ENCODE measurements at places on chromosomes 1 and 21.
A peak's percentile ranks its signal among the peaks of the same experiment; 100 is the strongest.

DNA sequence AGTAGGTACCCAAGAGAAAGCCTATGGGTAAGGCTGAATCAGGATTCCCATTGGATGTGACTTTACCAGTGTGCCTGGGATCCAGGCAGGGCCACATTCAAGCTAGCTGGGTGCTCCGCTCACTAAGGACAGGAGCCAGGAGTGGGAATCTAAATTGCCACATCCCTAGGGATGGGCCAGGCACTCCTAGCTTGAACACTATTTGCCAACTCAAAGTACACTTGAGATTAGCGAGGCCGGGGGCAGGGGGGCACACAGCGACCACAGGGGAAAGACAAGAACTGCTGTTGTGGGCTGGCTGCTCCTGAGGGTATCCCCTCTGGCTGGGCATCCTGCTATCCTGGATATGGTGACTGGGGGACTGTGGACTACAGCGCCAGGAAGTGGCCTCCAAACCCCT is 4.3 kb downstream of the SLC45A3 start:
- no peak for DNase-seq

DNA sequence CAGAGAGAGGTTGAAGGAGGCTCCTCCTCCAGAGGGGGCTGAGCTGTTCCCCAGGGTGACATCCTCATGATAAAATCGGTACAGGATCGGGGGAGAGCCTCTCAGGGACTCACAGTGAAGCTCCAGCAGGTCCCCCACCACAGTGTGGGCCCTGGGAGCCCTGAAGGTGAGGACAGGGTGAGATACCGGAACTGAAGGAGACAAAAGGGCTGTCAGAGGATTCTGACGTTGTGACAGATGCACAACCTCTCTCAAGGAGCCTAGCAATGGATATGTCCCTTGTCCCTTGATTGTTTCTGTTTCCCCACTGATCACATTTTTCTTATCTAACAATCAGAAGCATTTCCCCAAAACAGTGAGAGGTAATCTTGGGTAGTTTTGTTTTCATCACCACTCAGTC is 5.2 kb downstream of the FCRL3 start:
- no peak for DNase-seq

GRCh38 chr1:160260406-160261382 is 1.7 kb downstream of the DCAF8 start:
- DNase-seq: peak; percentile 42

GRCh38 chr1:167627865-167628641 is 2.0 kb upstream of the RCSD1 start:
- DNase-seq: peak; percentile 47

- no peak for DNase-seq
These were observed 6.3 kb upstream of the PRDM15 start for GRCh38 chr21:41885341-41886024.

DNA sequence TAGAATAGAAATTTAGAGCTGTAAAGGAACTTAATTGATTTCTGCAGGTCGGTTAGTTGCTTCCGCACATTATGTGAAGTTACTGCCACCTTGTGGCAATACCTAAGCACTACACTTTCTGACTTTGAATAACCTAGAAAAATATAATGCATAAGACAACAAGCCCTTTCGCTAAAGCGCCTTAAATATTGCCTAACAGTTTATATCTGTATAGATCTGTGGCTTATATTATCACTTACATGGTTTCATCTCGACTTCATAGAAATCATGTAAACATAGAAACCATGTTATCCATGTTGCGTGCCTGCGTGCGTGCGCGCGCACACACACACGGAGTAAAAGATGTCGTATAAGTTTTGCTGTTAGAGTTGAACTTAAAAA is 10.9 kb upstream of the IFI16 start:
- DNase-seq: peak; percentile 33

DNA sequence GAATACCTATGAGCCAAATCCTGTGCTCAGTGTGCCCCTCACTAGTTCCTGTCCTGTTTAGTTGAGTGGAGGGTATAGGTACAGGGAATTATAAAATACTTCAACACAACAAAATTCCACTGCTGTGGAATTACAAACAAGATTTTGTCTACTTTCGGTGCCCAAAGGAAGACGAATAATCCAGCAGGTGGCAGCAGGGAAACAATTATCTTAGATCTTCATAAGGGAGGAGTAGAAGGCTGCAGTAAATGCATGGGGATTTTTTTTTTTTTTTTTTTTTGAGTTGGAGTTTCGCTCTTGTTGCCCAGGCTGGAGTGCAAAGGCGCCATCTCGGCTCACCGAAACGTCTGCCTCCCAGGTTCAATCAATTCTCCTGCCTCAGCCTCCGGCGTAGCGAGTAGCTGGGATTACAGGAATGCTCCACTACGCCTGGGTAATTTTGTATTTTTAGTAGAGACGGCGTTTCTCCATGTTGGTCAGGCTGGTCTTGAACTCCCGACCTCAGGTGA is 2.0 kb upstream of the PIP5K1A start:
- peak; percentile 55 for DNase-seq

DNA sequence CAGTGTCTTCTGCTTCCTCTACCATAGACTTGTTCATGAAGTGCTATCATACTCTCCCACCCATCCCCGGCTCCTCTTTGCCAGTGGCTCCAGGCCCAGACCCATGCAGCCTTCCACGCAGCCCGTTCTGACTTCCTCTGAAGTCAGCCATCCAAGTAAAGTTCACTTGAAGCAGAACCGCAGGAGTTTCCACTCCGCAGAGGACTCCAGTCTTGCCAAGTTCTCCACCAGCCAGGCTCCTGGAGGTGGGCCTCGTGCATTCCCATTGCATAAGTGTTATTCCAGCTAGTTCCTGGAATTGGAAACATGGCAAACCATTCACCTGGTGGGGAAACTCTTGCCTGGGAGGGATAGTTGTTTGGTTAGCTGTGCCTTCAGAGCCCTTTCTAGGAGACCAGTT is 185.1 kb downstream of the PLPP3 start:
- DNase-seq: no peak

GRCh38 chr1:23497777-23498439 is 13.9 kb upstream of the ASAP3 start:
- no peak for DNase-seq

GRCh38 chr1:89781494-89782126 is 39.2 kb upstream of the LRRC8D start:
- DNase-seq: no peak

- no peak for DNase-seq
These were observed 9.8 kb downstream of the RGS18 start for GRCh38 chr1:192167911-192168700.

GRCh38 chr1:221878134-221878533 is 136.2 kb upstream of the DUSP10 start:
- DNase-seq: no peak

- no peak for DNase-seq
These were observed 12.1 kb downstream of the MCL1 start for GRCh38 chr1:150567341-150567716.

DNA sequence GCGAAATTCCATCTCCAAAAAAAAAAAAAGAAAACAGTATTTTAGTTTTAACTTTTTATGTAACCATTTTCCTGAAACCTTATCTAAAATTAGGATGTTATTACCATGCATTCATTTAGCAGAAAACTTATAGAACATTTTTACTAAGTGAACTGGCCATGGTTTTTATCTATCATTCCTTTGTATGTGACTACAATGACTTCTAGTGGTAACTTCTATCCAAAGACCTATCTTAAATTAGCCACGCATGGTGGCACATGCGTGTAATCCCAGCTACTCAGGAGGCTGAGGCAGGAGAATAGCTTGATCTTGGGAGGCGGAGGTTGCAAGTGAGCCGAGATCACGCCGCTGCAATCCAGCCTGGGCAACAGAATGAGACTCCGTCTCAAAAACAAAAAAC is 11.4 kb downstream of the GGPS1 start:
- no peak for DNase-seq

- no peak for DNase-seq
These were observed 9.3 kb downstream of the PABPC4 start for GRCh38 chr1:39567302-39567701.

- no peak for DNase-seq
These were observed 997 bp downstream of the PRKACB start for GRCh38 chr1:84145068-84145467.

GRCh38 chr1:234839663-234840062 is 229.7 kb upstream of the IRF2BP2 start:
- no peak for DNase-seq

DNA sequence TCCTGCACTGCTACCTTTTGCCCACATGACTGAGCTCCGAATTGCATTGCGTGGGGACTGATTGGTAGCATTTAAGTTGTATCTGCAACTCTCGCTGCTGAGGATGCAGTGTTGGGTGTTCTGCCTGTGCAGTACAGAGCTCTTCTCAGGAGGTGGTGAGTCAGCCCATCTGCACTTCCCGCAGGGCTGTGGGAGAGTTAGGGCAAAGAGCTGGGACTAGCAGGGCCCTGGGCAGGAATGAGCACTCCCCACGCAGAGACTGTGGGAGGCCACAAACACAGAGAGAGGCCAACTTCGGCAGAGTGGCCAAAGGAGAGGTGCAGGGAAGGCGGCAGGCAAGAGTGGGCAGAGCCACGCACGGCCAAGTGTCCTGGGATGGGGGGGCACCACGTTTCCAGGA is 244.7 kb downstream of the SIPA1L2 start:
- peak; percentile 75 for DNase-seq

DNA sequence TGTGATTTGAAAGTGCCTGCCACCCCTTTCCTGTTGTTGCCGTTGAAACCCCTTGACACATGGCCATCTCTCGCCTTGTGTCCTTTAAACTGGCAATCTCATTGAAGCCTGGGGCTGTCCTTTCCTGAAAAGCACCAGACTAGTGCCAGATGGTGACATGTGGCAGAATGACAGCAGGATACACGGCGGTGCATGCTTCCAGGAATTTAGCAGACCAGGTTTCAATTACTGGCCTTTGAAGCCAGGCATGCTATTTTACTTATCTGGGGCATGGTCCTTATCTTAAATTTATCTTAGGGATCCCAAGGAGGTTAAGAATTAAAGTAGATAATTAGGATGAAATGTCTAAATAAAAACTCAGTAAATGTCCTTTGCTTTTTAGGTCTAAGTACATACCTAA is 15.2 kb downstream of the PLPPR4 start:
- DNase-seq: no peak

GRCh38 chr21:41762753-41763152 is 4.1 kb downstream of the RIPK4 start:
- DNase-seq: no peak

DNA sequence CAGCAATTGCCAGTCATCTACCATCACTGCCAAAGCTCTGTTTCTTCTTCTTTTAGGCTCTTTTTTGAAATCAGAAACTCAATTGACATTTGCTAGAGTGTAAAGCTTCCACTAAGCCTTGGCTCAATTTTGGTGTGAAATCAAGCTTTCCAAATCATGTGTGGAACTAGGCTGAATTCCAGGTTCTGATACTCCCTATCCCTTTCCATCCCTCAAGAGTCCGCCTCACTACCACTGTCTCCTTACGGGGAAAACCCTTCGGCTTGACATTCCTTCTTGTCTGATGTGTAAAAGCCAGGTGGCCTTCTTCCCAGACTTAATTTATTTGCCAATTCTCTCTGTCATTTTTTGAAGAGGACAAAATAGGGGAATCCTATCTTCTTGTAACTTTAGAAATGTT is 47.2 kb upstream of the PRMT6 start:
- DNase-seq: no peak

GRCh38 chr1:96865731-96866685 is 144.4 kb downstream of the PTBP2 start:
- DNase-seq: peak; percentile 20

GRCh38 chr1:2134266-2134620 is 60.3 kb downstream of the FAAP20 start:
- no peak for DNase-seq

GRCh38 chr1:144551543-144552424 is 40.9 kb upstream of the PPIAL4F start:
- DNase-seq: peak; percentile 87
